Omental fat pad (tissue), 4 donors: ENCODE measurements at places on chromosomes 5 and 9. TPM values are rescaled to one million over a fixed set of nuclear protein-coding genes. Genes with fewer than 3 reads are reported as not detected.

Gene FST
- 15.7 TPM for total RNA-seq

Gene CENPP
- 7.0 TPM for total RNA-seq

Gene POLR3G
- total RNA-seq, result 3.0 TPM

Gene HTR1A
- total RNA-seq, result not detected

Gene SLC34A3
- total RNA-seq, result not detected

Gene ZNF346
- 12.7 TPM for total RNA-seq

Gene FCN2
- not detected for total RNA-seq

Gene ATP10B
- total RNA-seq, result 0.12 TPM

Gene RANBP3L
- total RNA-seq, result 3.5 TPM

Gene KIF3A
- total RNA-seq, result 7.2 TPM

Gene SGCD
- total RNA-seq, result 2.5 TPM

Gene KIF27
- 3.0 TPM for total RNA-seq

Gene DRD1
- not detected for total RNA-seq

Gene IFNA2
- total RNA-seq, result not detected

Gene PCDHGA5
- 3.1 TPM for total RNA-seq

Gene KIAA0825
- 2.5 TPM for total RNA-seq

Gene PCDHB11
- total RNA-seq, result 2.4 TPM

Gene GABRG2
- not detected for total RNA-seq

Gene SLCO6A1
- not detected for total RNA-seq

Gene SLC27A4
- total RNA-seq, result 13.6 TPM

Gene SNAPC4
- 11.2 TPM for total RNA-seq

Gene TEK
- total RNA-seq, result 65.6 TPM

Gene NTRK2
- total RNA-seq, result 16.1 TPM

Gene AIF1L
- total RNA-seq, result 56.1 TPM

Gene PCDHB9
- total RNA-seq, result 2.2 TPM

Gene SFXN1
- 27.4 TPM for total RNA-seq

Gene SARDH
- total RNA-seq, result 6.9 TPM

Gene PCDHA1
- not detected for total RNA-seq

Gene QRFP
- total RNA-seq, result not detected

Gene HTR4
- total RNA-seq, result not detected

Gene OLFM1
- 21.1 TPM for total RNA-seq

Gene GRXCR2
- total RNA-seq, result not detected

Gene BRINP1
- 0.24 TPM for total RNA-seq

Gene C5orf58
- not detected for total RNA-seq

Gene UCK1
- total RNA-seq, result 37.8 TPM

Gene TOR1B
- total RNA-seq, result 19.0 TPM

Gene IRX4
- total RNA-seq, result not detected

Gene CCIN
- total RNA-seq, result not detected

Gene TAL2
- 1.1 TPM for total RNA-seq

Gene SSNA1
- total RNA-seq, result 78.2 TPM

Gene IL7R
- 23.8 TPM for total RNA-seq

Gene LEAP2
- total RNA-seq, result 1.4 TPM

Gene C5orf52
- total RNA-seq, result not detected

Gene TNPO1
- 123 TPM for total RNA-seq

Gene CSF1R
- 140 TPM for total RNA-seq

Gene IARS1
- 81.2 TPM for total RNA-seq

Gene SPATA31E1
- not detected for total RNA-seq

Gene ZFP37
- total RNA-seq, result 1.5 TPM

Gene TMOD1
- 10.1 TPM for total RNA-seq

Gene TRUB2
- total RNA-seq, result 10.3 TPM

Gene RASEF
- 1.1 TPM for total RNA-seq

Gene LURAP1L
- 7.6 TPM for total RNA-seq

Gene ARHGEF37
- 5.3 TPM for total RNA-seq
